Activated CD4-positive, alpha-beta T cell treated with anti-CD3 and anti-CD28 coated beads for 48 hours (primary cell): ENCODE measurements at places on chromosomes 16 and 17.

DNA sequence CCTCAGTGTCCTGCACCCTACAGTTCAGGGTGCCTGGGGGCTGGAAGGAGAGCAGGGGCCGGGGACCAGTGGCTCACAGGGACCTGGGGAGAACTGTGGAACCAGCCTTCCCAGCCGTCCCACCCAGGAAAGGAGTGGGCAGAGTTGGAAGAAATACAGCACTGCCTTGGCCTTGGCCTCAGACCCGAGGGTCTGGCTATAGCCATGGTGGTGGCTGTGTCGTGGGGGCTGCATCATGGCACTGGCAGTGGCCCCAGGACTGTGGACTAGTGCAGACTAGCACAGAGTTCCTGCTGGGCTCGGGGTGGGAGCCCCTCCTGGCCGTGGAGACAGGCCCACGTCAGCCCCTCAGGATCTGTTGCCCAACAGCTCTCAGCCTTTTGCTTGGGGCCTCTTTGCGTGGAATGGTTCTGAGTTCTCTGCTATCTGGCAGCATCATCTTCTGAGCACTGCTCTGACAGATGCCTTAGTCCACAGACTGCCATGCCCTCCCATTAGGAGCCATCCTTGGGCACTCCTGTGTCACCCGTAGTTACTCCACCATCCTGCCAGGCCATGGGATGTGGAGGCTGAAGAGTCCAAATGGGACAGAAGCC is 12.6 kb upstream of the DNASE1 start:
- no peak for DNase-seq

- no peak for DNase-seq
Measured at GRCh38 chr17:8695241-8695640, 49.4 kb downstream of the CCDC42 start.

DNA sequence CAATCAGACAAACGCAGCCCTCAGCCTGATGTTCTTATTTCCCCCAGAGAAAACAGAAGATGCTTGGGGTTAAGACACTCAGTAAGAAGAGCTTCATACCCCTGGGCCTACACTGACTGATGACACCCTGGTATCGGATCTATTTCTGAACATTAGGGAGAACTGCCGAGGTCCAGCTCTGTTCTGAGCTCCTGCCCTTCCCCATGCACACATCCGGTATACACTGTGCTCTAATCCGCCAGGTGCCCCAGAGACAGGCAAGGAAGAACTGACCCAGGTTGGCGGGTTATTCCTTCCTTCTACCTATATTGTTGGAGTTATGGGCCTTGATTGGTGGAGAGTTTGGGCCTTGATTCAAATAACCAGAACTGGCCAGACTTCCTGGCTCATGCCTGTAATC is 58.0 kb upstream of the TEKT3 start:
- no peak for DNase-seq

GRCh38 chr16:70660672-70661350 is 14.5 kb downstream of the IL34 start:
- DNase-seq, result no peak

- no peak for DNase-seq
Measured at GRCh38 chr17:57443781-57444180, 187.5 kb downstream of the MSI2 start.

DNA sequence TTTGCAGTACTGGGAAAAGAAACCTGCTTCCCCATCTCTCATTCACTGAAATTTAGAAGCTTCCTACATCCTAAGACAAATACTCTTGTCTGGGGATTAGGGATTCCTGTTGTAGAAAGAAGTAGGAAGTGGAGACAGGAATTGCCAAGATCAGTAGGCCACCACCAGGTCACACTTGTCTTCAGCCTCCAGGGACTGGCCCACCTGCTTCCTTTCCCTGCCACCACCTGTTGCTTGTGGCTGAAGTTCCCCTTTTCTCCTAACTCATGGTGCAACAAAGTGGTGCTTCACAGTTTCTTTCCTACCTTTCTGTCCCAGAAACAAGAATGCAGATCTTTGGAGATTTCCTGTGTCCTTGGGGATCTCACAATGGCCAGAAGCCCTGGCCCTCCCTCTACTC is 82.4 kb downstream of the WNT3 start:
- no peak for DNase-seq

DNA sequence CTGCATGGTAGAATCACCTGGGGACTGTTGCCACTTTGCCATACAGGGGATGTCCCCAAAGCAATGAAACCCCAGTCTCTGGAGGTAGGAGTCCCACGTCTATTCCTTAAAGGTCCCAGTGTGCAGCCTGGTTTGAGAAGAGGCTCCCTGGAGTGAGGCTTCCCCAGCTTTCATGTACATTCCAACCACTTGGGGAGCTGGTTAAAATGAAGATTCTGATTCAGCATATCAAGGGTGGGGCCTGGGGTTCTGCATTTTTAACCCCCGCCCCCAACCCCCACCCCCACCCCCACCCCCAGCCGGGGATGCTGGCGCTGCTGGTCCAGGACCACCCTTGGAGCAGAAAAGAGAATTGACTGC is 241.2 kb downstream of the FOXL1 start:
- DNase-seq, result no peak

DNA sequence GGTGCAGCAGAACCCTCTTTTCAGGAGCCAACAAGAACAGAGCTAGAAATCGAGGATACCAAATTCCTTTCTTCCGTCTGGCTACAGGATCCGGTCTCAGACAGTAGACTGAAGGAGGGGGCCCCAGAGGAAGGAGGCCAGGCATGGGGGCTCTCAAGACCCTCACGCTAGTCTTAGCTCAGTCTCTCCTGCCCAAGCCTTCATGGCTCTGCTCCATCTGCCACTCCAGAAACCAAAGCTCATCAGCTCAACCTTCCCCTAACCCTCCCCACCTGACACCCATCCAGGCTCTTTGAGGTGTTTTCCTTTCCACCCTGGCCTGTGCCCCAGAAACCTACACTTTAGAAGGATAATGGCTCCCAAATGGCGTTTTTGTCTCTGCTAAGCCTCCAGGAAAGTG is 6.2 kb upstream of the TMEM92 start:
- DNase-seq, result no peak

DNA sequence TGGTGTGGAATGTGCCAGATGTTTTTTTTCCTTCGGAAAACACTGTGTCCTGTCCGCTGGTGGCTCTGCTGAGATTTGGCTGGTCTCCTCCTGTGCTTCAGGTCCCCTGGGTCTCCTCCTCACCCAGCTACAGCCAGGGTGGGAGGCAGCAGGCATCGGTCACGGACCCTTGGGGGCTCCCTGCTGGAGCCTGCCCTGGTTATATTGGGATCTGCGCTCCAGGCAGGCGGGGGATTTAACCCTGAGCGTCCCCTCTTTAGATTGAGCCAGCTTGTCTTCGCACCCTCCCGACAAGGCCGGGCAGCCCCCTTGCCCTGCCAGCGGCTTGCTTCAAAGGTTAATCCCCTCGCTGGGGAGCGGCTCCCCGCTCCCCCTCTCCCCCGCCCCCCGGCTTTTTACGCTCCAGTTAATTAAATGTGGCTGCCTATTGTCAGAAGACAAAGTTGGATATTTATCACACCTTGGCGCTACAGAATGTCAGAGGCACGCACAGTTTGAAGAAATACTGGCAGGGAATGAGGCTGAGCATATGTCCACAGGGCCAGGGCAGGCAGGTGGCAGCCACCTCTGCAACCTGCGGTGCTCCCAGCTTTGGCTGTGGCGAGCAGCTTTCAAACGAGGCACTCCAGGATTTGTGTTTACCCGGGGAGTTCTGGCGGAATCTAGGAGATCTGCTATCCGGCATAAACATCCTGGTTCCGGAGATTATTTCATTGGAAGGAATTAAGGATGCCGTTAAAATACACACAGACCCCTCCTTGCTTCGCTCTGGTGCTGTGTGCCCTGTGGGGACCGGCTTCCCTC is 38.2 kb upstream of the GSE1 start:
- DNase-seq, result no peak

GRCh38 chr17:42071810-42072209 is 21.4 kb upstream of the C17orf113 start:
- DNase-seq, result no peak

DNA sequence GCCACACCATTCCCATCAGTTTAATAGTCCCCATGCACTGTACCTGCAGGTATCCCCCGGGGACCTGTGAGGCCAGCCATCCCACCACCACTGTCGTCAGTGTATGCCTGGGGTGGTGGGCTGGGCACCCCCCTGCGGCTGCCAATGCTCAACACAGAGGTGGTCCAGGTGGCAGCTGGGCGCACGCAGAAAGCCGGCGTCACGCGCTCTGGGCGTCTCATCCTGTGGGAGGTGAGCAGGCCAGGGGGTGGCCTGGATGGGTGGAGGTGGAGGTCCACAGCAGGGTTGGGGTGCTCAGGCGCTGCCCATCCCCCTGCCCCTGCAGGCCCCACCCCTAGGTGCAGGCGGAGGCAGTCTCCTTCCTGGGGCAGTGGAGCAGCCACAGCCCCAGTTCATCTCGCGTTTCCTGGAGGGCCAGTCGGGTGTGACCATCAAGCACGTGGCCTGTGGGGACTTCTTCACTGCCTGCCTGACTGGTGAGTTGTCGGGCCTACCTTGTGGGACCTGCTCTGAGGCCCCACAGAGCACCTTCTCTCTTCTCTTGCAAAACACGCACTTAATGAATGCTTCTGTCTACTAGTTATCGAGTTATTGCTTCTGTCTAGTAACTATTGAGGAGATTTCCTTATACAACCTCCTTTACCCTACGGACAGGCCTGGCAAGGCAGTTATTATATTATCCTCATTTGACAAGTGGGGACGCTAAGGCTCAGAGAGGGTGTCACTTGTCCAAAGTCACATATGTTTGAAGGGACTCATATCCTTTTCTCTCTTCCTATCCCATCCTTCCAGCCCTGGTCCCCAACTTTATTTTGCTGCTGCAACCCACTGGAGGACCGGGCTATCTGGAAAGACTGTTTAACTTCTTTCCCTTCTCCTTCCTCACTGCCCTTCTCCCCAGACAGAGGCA is 5.8 kb upstream of the TRAF4 start:
- no peak for DNase-seq

DNA sequence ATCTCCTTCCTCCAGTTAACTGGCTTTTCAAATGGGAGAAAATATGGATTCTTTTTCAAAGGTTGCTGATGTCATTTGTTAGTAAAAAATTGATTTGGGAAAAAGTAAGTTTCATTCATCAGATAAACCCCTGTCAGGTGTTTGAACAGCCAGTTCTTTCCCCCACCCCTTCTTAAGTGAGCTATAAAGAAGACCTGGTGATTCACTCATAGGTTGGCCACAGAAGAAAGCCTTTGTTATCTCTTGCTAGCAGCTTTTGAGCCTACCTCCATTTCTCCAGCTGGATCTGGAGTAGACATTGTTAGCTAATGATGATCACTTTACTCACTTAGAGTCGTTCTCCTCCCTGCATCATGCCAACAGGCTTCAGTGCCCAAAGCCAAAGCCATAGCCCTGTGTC is 63.0 kb downstream of the NLK start:
- DNase-seq, result no peak

DNA sequence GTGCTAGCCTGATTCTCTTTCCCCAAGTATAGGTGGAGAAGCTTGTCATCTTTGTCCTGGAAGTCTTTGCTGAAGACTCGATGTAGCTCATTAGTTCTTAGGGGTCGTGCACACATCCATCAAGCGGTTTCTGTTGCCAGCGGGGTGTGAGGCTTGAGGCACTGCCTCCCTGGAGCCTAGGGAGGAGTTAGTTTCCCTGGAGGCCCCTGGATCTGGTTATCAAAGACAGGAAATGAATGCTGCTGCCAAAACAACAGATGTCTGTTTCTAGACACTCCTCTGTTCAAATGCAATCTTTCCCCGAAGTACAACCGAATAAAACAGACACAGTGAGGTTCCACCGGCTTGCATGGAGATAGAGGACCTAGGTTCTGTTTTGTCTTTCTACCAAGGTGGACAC is 17.5 kb downstream of the HS3ST4 start:
- no peak for DNase-seq

GRCh38 chr17:79830763-79831264 is 8.4 kb downstream of the CBX4 start:
- DNase-seq, result no peak
